Spinal cord (tissue), 10 donors: ENCODE measurements at places on chromosomes 16 and 17. TPM values are rescaled to one million over a fixed set of nuclear protein-coding genes. Genes with fewer than 3 reads are reported as not detected.

STRADA gene
- 40.2 TPM for total RNA-seq

TBC1D26 gene
- total RNA-seq = 0.61 TPM

TNK1 gene
- total RNA-seq = 1.5 TPM

UTS2R gene
- 0.11 TPM for total RNA-seq

CD300LB gene
- total RNA-seq = 0.30 TPM

CCDC200 gene
- total RNA-seq = 0.55 TPM

RDM1 gene
- 1.4 TPM for total RNA-seq

SMARCD2 gene
- 52.3 TPM for total RNA-seq

GID4 gene
- total RNA-seq = 8.2 TPM

GRB7 gene
- total RNA-seq = 2.6 TPM

TGFB1I1 gene
- total RNA-seq = 14.3 TPM

RGS11 gene
- total RNA-seq = 13.0 TPM

CX3CL1 gene
- 15.5 TPM for total RNA-seq

NKD1 gene
- total RNA-seq = 33.8 TPM

KRTAP2-2 gene
- not detected for total RNA-seq

TBX21 gene
- 0.17 TPM for total RNA-seq

CTRB1 gene
- not detected for total RNA-seq

FNDC8 gene
- not detected for total RNA-seq

PLXDC1 gene
- total RNA-seq = 12.6 TPM

WDR90 gene
- total RNA-seq = 8.3 TPM

PABPN1L gene
- not detected for total RNA-seq

SEZ6L2 gene
- 66.3 TPM for total RNA-seq

NPB gene
- total RNA-seq = 4.4 TPM

NPIPB6 gene
- total RNA-seq = 1.5 TPM

ITGAL gene
- 4.9 TPM for total RNA-seq

CCL16 gene
- 0.20 TPM for total RNA-seq

CPNE7 gene
- total RNA-seq = 9.9 TPM

CRYBA1 gene
- not detected for total RNA-seq
